8988T (cell line): ENCODE measurements at places on chromosomes 7 and 10.

DNA sequence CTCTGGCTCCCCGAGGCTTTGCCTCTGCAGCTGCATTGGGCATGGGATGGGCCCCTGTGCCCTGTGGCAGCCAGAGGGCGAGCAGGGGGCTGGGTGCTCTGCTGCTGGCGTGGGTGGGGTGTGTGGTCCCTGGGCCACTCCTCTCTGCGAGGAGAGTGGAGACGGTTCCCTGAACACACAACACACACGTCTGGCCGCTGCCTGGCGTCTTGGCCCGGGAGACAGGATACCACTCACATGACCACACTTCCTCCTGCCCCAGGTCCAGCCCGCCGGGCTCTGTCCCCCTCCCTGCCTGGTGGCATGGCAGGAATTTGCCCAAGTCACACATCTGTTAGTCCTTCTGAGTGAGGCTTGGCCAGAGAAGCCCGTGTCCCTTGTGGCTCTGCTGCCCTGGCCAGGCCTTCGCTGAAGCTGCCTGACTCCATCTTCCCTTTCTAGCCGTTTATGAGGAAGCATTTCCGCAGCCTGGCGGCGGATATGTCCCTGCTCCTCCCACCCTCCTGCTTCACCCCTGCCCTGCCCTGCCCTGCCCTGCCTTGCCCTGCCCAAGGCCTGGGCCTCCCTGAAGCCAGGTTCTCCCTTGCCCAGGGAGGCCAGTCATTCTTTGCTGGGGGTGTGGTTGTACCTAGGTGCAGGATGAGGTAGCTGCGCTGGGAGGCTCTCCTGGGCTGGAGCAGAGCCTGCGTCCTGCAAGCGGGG, 3.0 kb downstream of the BRI3 start:
- DNase-seq, result no peak

GRCh38 chr10:79984851-79985250, 35.9 kb upstream of the SFTPD start:
- no peak for DNase-seq

- DNase-seq, result no peak
Observed at GRCh38 chr10:68080853-68081431, 5.9 kb upstream of the HERC4 start.

- DNase-seq, result no peak
Observed at GRCh38 chr10:92418891-92419290, 127.9 kb downstream of the MARCHF5 start.

- no peak for DNase-seq
Observed at GRCh38 chr7:74290553-74290950, 1.3 kb downstream of the CLIP2 start.

DNA sequence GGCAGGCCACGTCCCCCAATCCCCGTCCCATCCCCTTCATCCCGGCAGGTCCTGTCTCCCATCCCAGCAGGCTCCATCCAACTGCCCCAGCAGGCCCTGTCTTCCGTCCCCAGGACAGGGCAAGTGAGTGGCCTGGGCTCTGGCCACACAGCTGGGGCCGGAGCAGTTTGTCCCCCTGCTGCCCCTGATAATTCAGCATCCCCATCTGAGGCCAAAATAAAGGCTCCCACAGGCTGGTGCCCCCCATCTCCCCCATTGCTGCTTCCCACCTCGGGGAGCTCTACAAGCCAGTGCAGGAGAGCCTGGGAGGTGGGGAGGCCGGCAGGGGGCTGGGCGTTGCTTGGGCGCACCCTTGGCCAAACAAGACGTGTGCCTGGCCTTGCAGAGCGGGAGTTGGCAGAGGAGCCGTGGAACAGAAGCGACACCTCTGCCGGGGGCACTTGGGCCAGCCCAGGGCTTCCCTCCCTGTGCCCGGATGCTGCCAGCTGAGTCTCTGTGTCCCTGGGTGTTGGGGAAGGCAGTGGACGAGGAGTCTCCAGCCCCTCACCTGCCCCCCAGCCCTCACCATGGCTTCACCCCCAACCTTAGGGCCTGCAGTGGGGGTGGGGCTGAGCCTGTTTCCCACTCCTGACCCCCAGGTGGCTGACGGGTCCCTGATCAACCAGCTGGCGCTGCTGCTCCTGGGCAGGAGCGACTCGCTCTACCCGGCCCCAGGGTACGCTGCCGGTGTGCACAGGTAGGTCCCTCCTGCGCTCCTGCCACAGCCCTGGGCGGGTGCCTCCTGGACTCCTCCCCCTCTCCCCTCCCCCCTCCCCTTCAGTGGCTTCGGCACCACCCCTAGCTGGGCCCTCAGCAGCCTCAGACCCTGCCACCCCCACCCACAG, 14.0 kb downstream of the AP5Z1 start:
- no peak for DNase-seq

DNA sequence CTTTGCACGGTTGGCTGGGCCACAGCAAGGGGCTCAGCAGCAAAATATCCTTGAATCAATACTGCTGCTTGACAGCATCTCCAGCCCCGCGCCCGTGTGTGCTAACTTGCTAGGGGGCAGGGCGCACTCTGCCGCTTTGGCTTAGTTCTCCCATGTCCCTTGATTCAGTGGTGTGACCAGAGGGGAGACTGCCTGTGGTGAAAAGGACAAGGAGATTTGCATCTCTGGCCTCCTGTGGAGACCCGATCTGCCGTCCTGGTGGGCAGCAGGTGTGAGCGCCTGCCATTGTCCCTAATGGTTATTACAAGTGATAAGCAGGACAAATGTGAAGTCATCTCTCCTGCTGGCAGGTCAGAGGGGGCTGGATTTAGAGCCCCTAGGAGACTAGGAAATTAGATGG, 500.2 kb upstream of the GALNT17 start:
- no peak for DNase-seq

DNA sequence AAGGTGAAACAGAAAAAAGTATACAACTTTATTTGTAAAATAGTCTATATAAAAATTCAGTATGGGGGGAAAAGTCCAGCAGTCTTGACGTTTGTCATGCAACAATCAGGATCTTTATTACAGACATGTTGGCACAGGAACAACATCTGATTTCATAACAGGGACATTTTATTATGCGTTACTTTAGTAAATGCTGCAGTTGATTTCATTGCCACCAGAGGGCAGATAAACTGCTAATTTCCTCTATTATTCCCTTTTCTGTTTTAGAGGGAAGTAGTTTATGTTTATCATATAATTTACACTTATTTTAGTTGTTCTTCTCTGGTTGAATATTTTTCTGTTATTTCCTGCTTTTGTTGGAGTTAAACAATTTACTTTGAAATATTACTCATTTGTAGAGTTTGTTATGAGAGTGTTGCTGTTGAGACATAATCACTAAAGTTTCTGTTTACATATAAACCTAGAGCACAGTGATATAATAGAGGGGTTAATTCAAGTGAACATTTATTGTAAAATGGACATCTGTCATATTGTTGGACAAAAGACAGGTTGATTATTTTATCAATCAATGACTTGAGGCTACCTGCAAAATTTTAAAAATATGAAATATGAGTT, 3.3 kb downstream of the PLXDC2 start:
- no peak for DNase-seq
